ACHN (cell line): ENCODE measurements at places on chromosomes 3 and 15.

DNA sequence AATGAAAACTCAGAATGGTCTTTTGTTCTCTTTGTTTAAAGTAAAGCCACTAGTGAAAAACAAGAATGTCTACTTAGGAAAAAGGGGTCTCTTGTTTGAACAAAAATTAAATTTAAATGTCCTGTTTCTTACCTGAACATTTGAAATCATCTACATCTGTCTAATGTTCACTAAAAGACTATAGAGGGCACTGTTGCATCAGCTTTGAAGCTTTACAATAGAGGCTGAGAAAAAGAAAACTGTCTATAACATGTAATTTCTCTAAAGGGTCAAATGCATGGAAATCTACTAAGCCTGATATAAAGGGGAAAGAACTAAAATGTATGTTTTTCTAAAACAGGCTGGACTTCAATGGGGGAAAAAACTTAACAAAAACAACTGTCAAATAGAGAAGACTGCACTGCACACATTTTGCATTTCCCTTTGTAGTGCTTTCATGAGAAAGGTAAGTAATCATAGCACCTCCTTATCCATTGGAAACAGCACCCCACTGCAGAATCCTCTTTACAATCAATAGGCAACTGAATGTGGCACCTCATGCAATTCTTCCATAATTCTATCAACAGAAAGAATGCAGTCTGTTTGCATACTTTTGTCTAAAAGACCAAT is 26.3 kb downstream of the DPH6 start:
- peak; percentile 45 for DNase-seq

DNA sequence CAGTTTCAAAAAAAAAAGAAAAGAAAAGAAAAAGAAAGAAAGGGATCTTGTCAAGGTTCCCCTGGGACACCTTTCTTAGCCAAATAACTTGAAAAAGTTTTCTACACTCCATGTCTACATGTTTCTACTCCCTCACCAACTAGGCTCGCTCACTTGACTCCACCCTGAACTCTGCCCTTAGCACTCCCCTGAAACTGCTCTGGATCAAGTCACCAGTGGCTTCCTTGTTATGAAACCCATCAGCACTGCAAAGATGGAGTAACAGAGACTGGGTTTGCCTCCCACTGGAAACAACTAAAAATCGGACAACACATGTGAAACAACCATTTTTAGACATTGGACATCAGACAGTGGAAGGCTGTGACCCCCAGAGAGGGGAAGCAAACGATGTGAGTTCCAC is 36.8 kb downstream of the TMEM40 start:
- DNase-seq, result no peak

DNA sequence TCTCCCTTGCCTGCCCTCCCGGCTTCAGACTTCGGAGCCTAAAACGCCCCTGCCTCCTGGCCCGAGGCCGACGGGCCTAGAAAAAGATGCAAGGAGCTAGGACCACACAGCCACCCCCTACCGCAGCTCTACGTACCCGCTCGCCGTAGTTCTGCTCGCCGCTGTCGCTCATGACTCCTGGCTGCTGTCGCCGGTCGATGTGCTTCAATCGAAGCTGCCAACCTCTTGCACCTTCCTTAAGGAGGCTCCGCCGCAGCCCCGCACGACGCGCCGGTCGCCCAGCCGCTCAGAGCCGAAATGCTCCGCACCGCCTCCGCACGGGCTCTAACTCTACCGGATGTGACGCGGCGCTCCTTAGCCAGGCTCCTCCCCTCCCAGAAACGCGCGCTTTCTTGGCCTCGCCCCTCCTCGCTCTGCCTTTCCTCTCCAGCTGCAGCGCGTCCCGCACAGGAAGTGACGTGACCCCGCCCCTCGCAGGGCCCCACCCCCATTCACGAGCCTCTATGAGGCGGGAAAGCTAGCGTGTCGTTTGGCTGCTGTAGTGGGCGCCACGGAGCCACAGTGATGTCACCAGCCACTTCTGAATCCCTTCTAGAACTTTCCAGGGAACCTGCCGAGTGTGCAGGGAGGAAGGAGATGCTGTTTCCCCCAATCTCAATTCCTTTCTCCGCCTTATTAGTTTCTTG is at the start of gene TRA2B:
Gene TRA2B, minus strand, starts transcription at position 326 of the 686 bp plus-strand sequence. Its CDS starts 154 bp downstream, at position 172.
- peak; percentile 96 for DNase-seq

GRCh38 chr3:194030372-194030771 is 105.6 kb upstream of the HES1 start:
- DNase-seq, result no peak

GRCh38 chr3:144244662-144245061 is 273.0 kb downstream of the DIPK2A start:
- DNase-seq, result no peak

DNA sequence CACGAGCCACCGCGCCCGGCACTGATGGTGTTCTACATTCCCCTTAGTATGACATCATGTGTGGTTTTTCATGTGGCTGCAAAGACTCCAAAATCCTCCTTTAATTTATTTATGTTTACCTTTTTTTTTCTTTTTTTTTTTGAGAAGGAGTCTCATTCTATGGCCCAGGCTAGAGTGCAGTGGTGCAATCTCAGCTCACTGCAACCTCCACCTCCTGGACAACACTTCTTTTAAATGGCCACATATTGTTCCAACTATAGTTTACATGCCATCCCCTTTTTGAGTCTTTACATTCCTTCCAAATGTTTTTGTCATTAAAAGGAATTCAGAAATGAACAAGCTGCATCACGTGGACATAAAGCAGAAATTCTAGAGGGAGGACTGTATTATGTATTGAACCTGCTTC is 10.3 kb upstream of the CDV3 start:
- no peak for DNase-seq

- no peak for DNase-seq
Measured at GRCh38 chr3:77160931-77161497, 121.1 kb downstream of the ROBO2 start.

DNA sequence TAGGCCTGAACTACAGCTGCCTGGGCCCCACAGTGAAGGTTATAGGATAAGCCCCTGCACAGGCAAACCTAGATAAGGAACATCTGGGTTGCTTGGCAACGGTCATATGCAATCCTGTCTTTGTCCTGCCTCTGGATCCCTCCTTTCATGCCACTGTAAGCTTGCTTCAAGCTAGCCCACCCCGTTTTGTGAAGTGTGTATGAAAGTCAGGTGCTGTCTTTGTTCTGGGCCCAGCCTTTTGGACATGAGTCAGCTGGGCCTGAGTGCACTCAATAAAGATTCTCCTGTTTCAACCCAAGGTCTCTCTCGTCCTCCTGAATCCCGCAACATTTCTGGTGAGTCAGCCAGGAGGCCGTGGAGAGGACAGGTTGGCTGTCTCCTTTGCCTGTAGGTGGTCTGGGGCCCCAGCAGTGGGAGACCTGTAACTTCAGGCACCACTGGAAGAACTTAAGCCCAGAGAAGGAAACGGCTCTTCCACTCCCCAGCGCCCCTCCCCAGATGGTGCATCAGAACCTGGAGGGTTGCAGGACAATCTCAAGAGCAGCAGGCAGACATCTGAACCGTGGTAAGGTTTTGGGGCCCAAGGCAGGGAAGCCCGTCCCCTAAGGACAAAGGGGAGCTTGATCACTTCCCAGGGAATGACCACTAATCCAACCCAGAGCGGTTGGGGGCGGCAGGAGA is 8.3 kb upstream of the SLC9C1 start:
- no peak for DNase-seq

DNA sequence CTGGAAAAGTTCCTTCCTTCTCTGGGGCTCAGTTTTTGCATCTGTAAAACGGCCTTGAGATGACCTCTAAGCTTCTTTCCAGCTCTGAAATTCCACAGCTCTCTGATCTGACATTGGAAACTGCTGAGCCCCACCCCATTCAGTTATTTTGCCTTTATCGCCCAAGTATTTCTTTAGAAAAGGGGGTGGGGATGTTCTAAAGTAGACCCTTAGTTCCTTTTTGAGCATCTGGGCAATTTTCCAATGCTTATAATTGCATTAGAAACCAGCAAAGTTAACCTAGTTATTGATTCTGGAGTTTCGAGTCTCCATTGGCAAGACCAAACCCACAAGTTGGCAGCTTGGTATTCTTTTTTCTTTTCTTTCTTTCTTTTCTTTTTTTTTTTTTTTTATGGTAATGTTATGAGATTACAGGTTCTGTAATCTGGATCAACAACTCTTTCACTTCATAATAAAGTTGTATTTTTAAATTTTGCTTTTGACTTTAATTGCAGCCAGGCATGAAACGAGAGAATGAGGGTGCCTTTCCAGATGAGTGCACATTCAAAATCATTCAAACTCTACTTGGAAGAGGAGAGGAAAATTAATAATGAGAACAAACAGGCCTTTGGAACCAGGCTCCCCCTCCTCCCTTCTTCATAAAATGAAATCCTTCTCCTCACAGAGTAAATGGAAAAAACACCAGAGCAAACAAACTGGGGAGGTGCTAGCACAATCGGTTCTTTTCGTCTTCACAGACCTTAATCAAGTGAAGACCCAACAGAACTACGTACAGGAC is 76.8 kb upstream of the LRIG1 start:
- no peak for DNase-seq

DNA sequence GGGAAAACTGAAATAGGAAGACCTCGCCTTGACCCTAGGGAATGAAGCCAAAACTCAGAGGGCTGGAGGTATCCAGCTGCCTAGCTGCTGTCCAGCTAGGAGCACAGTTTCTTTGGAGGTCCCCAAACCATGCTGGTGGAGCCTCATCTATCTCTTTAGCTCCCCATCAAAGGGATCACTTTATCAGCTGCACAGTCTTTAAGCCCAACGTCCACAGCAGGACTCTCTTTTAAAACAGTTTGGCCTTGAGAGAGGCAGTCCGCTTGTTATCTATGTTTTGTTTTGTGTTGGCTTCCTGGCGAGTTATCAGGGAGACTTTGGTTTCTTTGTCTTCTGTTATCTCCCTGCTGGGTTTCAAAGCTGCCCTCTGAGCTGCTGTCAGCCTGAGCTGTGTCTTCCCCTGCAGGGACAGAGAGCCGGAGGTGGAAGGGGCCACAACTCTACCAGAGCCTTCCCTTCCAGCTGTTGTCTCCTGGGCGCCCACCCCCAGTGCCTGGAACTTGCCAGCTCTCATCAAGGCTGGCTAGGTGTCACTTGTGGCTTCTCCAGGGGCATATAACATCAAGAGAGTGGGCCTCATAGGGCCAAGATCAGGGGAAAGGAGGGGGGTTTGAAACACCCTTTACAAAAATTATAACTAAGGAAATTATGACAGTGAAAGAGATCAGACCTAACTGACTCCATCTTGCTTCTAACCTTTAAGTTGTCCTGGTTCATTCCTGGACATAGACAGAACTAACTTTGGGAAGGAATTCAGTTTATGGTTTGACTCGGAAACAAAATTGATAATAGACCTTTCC is 61.4 kb upstream of the C15orf39 start:
- no peak for DNase-seq

DNA sequence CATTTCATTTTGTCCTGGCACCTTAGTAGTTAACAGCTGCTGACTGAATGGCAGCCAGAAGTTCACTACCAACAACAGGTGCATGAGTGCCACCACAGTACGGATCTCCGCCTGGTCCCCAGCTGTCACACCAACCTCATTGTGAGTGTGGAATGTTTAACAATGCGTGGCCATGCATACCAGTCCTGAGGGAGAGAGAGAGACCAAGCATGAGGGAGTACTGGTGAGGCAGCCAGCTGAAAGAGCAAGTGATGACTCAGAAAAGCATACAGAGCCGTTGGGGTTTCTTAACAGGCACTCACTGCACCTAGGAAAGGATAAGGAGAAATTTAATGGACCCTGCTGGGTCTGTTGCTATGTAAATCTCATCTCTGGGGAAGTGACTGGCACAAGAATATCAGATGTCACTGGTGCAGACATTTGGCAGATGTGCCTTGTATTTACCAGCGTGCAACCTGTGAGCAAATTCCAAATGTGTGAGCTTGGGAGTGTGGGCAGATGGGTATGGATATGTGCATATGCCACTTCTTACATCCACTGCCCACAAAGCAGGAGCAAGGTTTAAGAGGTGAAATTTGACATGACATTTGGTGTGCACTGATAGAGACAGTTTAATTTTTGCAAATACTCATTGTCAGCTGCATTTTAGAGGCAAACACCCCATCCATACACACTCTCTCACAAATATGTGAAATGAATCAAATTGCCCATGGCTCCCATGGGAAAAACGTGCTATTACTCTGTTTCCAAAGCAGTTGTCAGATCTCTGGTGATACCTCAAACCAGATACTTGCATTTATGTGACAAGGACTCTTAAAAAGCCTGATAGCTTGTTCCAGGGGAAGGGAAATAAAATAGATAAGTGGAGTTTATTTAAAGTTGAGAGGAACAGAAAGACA is 245.2 kb upstream of the ARPP21 start:
- DNase-seq, result no peak

GRCh38 chr3:115401298-115401697 is 222.0 kb upstream of the GAP43 start:
- no peak for DNase-seq

DNA sequence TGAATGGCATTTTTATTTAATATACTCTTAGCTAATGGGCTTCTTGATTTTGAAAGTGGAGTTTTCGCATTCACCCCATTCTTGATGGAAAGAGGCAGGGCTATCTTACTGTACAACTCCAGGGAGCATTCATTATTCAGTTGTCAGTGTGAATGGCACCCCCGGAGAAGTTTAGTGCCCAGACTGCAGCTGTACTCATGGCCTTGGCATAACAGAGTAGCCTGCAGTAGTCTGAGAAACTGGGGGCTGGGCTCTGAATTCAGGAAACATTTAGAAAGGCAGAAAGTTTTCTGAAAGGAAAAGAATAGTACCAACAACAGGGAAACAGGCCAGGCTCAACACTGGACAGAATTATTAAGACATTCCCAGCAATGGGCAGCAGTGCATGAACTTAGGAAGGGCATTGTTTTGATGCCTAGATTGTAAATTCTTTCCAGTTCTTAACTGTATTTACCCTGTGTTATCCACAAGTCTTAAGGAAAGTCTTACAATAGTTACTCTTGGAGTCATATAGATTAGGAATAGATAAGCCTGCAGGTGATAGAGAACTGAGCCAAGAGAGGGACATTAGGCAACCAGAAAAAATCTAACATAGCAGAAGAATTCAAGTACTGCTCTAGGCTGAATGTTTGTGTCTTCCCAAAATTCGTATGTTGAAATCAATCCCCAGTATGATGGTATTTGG is 44.4 kb downstream of the TIPARP start:
- DNase-seq, result no peak

DNA sequence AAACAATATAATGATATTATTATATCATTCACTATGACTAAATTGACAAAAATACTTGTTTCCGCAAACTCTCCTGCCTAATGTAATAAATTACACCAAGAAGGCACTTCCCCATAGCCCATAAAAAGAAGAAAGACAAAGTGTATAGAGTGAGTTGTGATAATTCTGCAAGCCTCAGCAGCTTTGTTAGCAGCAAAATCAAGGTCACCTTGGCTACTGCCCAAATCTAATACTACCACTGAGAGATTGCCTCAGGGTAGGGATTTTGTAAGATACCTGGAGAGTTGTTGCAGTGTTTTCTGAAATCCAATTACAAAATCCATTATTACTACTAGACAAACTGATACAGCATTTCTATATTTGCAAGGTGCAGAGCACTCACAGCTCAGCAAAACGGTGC is 503.5 kb downstream of the FGF12 start:
- no peak for DNase-seq

DNA sequence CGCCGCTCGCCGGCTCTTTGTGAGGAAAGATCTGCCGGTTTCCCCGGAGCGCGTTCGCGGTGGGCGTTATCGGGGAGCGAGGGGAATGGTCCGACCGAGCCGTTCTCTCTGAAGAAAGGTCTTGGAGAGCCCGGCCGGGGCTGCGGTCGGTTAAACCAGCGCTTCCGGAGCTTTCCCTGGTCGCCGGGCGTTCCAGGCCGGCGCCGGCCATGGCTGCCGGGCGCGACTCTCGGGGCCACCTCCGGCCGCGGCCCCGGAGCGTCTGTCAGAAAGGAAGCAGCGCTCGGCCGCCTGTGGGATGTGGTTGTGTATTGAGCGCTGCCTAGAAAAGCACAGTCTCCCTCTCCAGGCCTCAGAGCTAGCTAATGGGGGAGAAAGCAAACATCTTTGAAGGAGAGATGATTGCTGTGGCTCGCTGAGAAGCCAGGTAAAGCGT is 731 bp downstream of the FYTTD1 start:
- DNase-seq, result peak; percentile 52
